ENCODE measurements at places on chromosomes 2 and 18.

DNA sequence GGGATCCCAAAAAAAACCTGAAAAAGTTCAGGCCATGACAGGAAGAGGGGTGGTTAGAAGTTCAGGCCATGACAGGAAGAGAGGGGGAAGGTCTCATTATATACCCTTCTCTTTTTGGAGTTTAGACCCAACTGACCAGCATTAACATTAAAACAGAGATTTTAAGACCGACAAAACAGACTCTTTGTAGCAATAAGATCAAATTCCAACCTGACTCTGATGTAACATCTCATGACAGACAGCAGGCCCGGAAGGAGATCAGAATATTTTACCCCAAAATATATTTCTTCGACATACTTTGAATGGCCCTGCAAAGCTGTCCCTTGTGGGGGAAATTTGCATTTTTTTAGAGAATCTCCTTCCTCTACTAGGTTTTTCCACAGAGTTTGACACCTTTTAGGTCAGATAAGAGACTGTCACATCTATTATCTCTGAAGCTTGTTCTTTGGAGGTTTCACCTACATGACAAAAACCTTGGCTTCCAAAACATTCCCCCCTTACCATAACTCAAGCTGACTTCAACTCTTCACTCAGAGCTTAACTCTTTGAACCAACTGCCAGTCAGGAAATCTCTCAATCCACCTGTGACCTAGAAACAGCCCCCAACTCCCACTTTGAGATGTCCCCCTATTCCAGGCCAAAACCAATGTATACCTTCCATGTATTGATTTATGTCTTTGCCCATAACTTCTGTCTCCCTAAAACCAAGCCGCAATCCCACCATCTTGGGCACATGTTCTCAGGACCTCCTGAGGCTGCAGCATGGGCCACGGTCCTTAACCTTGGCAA, 51.0 kb upstream of the B3GNT2 start:
- DNase-seq = no peak

DNA sequence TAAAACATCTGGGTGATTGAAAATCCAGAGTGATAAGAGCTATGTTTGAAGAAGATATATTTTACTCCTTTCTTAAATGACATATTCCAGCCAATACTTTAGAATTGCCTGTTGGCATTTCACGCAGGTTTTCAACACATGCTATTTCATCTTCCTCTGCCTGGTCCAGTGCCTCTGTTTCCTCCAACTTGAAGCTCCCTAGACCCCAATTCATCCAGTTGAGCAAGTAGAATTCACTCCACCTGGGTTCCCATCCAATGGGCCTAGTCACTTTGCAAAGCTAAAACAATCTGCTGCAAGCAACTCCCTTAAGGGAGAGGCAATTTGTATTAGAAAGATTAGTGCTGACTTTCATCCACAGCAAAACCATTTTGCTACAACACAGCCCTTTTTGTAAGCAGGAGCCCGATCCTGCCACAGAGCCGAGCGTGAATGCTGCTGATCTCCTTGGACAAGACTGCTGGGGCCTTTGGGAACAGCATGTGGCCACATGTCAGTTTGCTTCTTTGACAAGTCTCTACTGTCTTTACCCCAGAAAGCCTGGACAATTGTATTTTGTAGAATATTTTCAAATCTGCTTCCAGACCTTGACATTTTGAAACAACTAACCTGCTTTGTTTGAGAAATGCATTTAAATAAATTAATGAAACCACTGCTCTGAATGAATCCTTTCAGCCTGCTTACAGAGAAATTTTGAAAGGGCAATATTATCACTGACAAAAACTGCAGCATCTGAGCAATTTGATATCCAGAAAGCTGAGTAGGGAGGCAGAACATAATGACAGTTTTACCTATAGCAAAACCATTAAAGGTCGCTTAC, 259.1 kb downstream of the TDRD15 start:
- DNase-seq = no peak

GRCh38 chr18:57930476-57930875, 113.5 kb upstream of the NEDD4L start:
- DNase-seq = no peak

DNA sequence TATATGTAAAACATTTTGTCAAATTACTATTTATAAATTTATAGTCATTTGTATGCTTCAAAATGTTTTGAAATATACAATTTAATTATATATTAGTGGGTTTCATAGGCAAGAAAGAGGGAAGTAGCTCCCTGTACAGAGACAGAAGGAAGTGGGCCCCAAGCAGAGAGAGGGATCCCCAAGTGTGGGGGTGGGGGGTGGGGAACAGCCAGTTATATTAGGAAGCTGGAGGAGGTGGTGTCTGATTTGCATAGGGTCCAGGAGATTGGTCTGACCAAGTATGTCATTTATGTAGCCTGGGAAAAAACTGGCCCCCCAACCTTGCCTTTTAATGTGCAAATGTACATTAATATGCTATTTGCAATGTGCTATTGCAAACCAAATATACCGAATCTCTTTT, 76.5 kb upstream of the ZSWIM2 start:
- DNase-seq = no peak

DNA sequence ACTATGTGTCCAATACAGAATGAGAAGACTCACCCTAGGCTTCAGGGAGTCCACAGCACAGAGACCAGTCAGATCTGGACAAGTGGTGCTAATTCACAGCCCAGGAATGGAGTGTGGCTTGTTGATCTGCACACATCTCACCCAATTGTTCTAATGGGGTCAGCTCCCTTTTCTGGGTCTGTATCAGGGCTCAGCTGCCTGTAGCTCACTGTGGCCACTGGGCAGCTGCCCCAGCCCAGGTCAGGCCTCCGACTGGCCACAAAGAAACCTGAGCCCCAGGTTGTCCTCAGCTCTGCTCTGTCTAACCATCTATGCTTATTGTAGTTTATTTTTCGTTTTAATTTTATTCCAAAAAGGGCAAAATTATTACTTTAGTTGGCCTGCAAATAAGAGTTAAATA, 202.3 kb upstream of the RAB6C start:
- DNase-seq = no peak

DNA sequence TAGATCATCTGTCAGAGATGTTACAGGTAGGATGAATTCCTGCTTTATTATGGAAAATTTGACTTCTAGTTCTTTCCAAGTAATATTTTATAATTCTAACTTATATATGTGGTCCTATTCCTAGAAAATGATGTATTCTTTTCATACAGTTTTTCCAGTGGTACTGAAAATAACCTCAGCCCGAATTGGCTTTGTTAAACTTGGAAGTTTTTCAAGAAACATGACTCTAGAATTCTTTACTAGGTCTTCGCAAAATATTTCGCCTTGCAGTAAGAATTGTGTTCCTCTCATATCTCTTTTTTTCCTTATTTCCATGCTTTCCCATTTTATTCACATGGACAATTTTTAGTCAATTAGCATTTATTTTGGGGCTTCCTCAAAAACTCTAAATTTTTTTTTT, 60.5 kb downstream of the BMPR2 start:
- DNase-seq = no peak

- DNase-seq = no peak
Measured at GRCh38 chr18:77551055-77551454, 301.4 kb downstream of the GALR1 start.

GRCh38 chr18:37012452-37012851, 183.5 kb downstream of the KIAA1328 start:
- DNase-seq = no peak

DNA sequence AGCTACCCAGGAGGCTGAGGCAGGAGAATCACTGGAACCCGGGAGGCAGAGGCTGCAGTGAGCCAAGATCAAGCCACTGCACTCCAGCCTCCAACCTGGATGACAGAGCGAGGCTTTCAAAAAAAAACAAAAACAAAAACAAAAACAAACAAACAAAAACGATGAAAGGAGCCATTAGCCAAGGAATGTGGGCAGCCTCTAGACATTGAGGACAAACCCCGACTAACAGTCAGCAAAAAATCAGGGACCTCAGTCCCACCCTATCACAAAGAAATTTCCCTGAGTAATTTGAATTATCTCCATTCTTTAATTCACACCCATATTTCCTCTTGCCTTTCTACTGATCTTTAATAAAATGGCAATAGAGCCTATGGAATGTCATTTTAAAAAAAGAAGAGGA, 75.8 kb downstream of the MBD2 start:
- DNase-seq = no peak

GRCh38 chr2:209648714-209649113, 122.9 kb upstream of the UNC80 start:
- no peak for DNase-seq

- no peak for DNase-seq
Measured at GRCh38 chr2:169260246-169260645, 102.1 kb downstream of the LRP2 start.

DNA sequence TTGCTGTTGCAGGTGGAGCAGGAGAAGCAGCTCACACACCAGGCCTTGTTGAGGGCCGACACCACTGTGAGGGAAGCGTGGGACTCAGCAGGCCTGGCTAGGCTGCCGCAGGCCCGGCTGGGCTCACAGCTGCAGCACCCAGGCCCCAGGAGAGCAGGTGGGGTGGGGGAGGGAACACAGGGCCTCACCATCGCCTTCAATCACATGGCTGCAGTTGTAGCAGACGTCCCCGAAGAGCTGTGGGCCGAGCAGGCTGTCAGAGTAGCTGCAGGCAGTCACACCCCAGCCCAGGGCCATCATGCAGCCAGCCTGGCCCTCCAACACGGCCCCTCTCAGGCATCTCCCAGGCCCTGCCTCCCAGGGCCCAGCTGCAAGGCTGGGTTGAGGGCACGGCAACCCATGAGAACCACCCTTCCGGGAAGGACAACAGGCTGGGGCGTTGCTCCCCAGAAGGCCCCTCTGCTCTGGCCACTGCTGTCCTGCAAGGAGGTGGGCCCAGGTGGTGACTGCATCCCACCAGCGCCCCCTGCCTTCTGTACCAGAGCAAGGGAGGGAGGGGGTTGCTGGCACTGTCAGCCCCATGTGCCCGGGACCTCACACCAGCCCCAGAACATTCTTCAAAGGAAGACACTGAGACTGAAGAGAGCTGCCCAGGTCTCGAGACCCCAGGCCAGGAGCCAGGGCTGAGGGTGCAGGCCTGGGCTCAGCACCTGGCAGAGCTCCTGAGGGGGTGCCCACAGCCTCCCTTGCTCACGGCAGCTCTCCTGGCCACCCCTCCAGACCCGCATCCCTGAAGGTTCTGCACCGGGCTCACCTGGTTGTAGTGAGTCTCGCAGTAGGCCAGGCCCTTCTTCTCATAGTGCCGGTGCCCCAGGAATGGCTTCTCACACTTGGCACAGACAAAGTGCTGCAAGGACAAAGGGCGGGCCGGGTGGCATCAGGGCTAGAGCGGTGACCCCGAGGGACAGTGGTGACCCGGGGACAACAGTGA, 5.6 kb upstream of the GPR17 start:
- DNase-seq = no peak

DNA sequence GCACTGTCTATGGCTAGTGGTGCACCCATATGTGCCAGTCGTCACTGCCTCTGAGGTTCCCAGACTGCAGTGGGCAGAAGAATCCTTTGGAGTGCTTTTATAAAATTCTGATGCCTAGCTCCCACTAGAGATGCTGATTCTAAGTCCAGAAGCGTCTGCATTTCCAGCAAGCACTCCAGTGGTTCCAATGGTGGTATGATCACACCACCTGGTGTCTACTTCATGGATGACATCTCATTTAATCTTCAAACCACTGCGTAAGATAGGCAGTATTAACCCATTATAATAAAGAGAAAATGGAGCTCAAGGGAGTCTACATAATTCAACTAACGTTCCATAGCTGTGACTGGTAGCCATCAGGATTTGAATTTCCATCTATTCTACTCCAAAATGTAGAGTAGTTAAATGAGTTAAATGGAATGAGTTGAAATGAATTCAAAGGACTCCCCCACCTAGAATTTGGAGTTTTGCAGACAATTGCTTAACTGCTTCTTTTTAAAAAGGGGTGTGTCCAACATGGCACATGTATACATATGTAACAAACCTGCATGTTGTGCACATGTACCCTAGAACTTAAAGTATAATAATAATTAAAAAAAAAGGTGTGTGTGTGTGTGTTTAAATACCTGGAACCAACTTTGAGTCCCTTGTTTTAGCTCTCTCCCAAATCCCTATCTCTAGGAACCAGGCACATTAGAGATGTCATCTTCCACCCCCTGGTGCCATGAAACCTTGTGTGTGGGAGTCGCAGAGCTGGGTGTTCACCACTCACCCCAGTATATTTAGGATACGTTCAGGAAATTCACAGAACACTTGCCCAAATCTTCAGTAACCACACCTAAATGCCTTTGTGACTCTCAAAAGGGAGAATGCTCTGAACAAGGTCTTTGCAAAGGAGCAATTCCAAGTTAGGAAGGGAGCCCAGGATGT, 14.1 kb downstream of the LAMA3 start:
- no peak for DNase-seq

- no peak for DNase-seq
Measured at GRCh38 chr2:191014653-191015020, 666 bp upstream of the STAT1 start.

DNA sequence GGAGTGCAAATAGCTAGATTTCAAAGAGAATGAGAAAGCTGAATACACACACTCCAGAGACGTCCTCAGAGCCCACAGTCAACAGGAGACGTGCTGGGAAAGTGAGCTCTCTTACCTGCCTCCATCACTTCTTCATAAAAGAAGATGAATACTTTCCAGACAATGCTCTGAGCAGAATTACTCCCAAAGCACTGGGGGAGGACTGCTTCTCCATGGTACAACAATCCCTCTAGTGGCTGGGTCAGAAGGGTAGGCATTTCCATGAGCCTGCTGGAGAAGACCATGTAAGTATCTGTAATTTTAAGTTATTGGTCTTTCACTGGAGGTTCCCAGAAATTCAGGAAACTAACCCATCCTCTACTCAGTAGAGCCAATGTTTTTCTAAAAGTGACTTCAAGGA, 190.3 kb downstream of the RBM43 start:
- no peak for DNase-seq

GRCh38 chr2:196293751-196294515, 122.6 kb upstream of the STK17B start:
- no peak for DNase-seq

- no peak for DNase-seq
Measured at GRCh38 chr2:451495-451894, 163.6 kb upstream of the ALKAL2 start.

DNA sequence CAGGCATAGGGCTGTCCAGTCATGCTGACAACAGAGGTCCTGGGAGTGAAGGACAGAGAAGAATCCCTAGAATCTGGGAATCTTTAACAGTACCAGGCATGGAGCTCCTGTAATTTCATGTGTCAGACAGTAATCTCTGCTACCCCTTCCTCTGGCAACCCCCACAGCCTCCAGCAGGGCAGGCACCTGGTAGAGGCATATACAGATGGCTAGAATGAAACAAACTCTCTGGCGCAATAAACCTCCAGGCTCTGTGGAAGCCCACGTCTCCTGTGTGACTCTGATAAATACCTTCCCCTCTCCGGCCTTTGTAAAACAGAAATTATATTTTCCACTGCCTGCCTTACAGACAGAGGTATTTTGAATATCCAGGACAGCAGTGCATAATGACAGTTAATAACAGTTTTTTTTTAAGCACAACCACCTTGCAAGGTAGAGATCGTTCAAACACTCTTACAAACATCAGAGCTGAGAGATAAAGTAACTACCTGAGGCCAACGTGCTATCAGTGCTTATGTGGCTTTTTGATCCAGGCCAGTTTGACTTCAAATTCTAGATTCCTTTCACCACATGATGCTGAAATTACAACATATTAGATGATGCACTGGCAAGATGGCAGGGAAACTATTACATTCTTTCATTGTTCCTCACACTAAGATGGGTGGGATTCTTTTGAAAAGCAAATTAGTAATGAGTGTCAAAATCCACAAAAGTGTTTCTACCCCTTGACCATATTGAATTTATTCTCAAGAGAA, 47.7 kb upstream of the TMEM247 start:
- DNase-seq = no peak

Data from stimulated activated CD4-positive, alpha-beta T cell treated with anti-CD3 and anti-CD28 coated beads, TNF-alpha, amount 100 ng/mL, for 48 hours (primary cell).